ENCODE measurements at places on chromosomes 7 and 10.

DNA sequence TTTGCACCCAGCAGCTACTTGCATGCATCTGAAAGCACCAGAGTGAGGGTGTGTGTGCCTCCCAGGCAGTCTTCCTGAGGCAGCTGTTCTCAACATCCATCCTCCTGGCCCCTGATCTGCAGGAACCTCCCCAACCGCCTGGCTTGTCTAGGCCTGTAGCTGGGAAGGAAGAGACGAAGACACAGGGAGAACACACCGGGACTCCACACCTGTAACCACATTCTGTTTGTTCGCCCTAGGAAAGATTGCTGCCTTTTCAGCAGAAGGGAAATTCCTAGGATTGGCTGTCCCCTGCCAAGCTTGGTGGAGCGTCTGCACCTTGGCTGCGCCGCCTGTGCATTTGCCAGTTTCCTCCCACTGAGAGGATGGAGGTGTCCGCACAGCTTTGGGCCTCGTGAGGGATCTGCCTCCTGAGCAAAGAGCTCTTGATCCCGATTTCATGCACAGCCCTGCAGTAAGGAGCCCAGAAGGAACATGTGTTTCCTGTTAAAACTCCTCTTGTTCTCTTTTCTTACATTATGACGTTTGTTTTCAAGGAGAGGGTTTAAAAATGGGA, 154.6 kb downstream of the TPST1 start:
- DNase-seq, result no peak

DNA sequence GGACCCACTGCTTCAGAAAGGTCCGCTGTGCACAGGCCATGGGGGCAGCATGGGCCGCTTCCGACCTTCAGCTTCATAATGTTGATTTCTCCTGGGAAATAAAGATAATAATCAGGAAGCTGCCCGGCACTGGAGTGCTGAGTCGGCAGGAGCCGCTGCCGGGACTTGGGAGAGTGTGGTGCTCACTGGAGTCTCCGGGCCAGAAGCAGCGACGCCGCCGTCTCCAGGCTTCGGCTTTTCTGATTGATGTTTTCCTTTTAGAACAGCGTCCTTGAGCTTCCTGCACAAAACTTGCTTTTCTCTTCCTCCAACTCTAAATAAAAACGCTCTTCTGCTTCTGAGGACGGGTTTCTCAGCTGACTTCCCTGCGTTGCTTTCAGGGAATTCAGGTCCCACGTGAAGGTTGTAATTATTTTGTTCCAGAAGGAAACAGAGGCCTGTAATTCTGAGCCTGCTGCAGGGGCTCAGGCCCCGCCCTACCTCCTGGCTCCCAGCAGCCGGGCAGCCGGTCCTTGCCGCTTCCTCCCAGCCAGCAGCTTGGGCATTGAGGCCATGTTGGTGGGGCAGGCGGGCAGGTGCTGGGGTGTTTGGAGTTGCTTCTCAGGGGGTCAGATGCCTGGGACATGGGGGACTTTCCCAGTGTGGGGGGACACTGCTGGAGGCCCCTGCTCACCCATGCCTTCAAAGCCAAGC, 14.7 kb downstream of the PWWP2B start:
- no peak for DNase-seq

DNA sequence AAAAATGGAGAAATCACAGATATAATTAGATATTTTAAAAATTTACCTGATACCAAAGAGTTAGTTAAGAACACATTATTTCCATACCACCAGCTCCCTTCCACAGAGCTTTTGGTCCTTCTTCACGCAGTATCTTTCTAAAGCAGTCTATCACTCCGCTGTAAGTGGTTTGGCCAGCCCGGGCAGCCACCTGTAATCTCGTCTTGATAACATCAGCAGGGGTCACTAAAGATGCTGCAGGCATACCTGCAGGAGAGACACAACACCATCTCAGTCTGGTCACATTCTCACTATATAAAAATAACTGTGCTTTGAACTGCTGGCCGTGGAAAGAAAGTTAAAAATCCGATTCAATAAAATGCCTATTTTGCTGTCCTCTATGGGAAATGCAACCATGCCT, 200.1 kb downstream of the SLC25A13 start:
- DNase-seq, result no peak

- DNase-seq, result no peak
These were observed 19.7 kb downstream of the CALML5 start for GRCh38 chr10:5479481-5480161.

- no peak for DNase-seq
These were observed 28.2 kb downstream of the TSPAN15 start for GRCh38 chr10:69479240-69480067.

DNA sequence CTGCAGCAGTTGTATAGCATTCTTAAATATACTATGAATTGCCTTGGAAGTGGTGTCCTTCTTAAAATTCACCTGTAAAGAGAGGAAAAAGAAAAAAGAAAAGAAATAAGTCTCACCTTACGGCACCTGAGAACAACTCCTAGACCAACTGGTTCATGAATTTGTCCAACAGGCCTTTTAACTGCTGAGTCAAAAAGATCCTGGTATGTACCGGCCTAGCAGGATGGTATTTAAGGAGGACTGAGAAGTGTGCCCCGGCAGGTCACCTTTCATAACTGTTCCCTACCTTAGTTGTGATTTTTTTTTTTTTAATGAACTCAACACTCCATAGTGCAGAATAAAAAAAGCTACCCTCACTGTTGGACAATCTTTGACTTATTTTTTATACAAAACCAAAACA, 25.8 kb downstream of the STN1 start:
- no peak for DNase-seq

DNA sequence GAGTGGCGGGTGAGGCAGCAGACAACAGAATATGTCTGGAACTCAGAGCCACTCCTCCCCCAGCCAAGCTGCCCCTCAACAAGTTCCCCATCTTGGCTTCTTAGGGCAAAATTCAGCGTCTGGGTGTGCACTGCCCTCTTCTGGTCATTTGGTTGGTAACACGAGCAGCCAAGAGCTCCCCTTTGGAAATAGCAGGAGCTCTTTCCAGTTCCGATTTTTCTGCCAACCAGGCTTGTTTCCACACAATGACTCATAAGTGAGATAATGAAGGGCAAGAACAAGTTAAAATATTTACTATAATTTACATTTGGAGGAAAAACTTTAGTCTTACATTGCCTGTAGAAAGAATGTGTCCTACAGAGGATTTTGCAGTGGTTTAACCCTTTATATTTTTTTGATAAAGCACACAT, 70.5 kb downstream of the ADCYAP1R1 start:
- DNase-seq, result no peak

GRCh38 chr10:16943295-16944285, 126.4 kb upstream of the RSU1 start:
- no peak for DNase-seq

GRCh38 chr7:108308276-108308675, 148.0 kb downstream of the NRCAM start:
- no peak for DNase-seq

GRCh38 chr7:149007146-149007545, 21.2 kb downstream of the PDIA4 start:
- DNase-seq, result no peak

DNA sequence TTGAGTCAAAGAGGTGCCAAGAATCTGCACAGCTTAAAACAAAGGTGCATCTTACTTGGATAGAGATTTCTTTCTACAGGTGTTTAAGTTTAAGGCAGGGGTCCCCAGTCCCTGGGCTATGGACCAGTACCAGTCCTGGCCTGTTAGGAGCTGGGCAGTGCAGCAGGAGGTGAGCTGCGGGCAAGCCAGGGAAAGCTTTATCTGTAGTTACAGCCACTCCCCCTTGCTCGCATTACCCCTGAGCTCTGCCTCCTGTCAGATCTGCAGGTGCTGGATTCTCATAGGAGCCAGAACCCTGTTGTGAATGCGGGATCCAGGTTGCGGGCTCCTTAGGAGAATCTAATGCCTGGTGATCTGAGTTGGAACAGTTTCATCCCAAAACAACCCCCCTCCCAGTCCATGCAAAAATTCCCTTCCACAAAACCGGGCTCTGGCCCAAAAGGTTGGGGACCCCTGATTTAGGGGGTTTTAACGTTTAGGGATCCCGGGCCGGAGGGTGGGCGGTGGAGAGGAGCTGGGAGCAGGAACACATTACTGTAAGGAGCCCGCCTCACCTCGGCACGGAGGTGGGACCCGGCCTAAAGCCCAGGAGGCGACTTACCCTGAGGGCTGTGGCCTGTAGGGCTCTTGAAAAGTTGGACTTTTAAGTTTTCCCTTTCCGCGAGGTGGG, 60.2 kb downstream of the ZNF467 start:
- no peak for DNase-seq

DNA sequence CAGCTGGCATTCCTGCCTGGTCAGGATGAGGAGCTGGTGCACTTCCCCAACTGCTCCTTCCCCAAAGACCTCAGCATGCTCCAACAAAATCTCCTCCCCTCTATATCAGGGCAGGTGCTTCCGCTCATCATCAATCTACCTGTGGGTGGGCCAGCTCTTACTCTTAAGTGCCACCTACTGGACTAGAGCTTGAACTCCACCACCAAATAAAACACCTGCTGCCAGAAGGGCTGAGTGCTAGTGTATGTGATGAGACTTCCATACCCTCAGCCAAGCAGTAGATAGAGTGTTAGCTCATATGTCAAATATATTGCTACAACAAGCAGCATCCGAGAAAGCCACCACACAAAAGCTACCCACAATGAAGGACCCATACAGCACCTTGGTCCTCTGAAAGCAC, 264.3 kb downstream of the RNLS start:
- no peak for DNase-seq

GRCh38 chr7:128217030-128217805, 23.9 kb upstream of the LEP start:
- DNase-seq, result no peak

GRCh38 chr10:109774121-109774440, 149.2 kb downstream of the XPNPEP1 start:
- DNase-seq, result no peak

GRCh38 chr7:123433665-123434064, 100.7 kb downstream of the IQUB start:
- DNase-seq, result no peak

DNA sequence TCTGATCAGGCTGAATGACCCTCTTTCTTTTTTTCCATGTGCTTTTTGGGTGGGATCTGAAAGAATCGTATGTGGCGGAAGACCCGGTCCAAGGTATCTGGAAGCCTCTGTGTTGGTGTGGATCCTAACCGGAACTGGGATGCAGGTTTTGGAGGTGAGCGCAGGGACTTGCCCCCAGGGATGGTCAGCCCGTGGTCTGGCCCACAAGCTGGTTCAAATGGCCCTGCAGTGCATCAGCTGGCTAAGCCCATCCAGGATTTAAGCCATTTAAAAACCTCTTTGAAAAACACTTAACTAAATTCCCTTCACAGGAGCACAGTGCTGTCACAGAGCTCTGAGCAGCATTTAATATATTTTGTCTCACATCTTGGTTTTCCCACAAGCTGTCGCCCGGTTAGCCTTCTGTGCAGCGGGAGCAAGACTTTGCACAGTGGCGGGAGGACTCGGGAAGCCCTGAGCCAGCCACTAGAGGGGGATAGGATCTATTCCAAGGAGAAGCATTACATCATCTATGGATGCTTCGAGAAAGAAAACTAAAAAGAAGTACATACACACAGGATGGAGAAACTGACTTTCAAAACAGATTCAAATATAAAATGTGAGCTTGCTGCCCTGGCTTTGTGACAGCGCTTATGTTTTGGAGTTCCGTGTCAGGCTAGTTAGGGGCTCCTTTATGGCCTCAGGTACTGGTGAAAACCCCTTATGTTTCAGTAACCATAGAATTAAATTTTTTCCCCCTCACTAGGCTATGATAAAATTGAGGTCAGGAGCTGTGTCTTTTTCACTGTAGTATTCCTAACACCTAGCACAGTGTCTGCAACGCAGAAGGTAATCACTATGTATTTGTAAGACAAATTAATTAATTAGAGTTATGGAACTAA, 11.3 kb downstream of the CPA2 start:
- DNase-seq, result no peak

- DNase-seq, result no peak
These were observed 51.9 kb upstream of the CHST15 start for GRCh38 chr10:124145109-124145870.

DNA sequence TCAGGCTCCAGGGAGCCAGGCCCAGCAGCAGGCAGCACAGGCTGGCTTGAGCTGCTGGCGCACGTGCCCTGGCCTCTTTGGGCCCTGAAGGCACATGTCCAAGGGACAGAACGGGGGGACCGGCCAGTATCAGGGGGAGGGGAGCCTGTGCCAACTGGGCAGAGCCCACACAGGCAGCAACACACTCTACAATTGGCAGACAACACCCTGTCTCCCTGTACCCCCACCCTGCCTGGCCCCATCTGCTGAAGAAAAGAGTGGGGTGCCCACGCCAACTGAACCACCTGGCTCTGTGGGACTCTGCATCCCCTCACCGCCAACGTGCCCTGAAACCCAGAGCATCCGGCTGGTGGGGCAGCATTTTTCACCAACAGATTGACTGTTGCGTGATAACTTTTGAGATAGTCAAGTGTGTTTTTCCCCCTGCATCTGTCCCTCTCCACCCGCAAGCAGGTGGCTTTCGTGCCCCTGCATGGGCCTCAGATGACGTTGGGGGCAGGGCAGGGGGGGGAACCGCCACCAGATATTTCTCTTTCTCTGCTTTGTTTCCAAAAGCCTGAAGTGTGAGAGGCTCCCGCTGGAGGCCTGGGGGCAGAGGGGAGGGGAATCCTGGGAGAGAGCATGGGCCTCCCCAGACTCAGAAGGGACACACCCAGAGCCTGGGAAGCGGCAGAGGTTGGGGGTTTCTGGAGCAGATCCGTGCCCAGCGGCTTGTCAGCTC, 21.8 kb downstream of the SLIT1 start:
- DNase-seq, result no peak

- no peak for DNase-seq
These were observed 78.5 kb upstream of the MYL10 start for GRCh38 chr7:101707587-101707986.

GRCh38 chr10:21308018-21308417, 217.5 kb downstream of the SKIDA1 start:
- DNase-seq, result no peak

- no peak for DNase-seq
These were observed 2.5 kb upstream of the P4HA1 start for GRCh38 chr10:73099141-73099540.

DNA sequence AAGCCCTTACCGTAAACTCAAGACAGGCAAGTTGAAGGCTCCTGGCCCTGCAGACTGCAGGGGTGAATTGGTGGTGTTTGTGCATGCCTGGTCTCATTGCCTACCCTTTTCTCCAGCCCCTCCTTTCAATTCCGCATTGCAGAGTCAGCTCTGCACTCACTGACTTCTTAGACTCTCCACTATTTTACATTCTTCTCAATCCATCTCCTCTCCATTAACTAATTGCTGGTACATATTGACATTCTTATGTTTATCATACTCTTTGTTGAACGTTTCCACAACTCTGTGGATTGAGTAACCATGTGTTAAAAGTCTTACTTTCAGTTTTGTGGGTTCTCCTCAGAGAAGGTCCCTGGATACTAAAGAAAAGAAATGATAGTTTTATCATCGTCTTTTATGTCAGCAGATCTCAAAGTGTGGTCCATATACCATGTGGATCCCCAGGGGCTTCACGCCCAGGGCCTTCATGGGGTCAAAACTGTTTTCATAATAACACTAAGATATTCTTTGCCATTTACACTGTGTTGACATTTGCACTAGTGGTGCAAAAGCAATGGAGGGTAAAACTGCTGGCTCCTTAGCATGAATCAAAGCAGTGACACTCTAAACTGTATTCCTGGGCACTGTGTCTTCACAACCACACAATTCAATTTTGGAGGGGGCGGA, 135.4 kb upstream of the FZD1 start:
- no peak for DNase-seq
